Stomach (tissue), 19 donors: ENCODE measurements at places on chromosomes 4 and X. TPM values are rescaled to one million over a fixed set of nuclear protein-coding genes. Genes with fewer than 3 reads are reported as not detected.

The TCP11X2 gene
- total RNA-seq, result not detected

The ARHGAP24 gene
- total RNA-seq, result 55.4 TPM

- DNase-seq, result no peak
Observed at GRCh38 chr4:60575336-60575735, 624.8 kb upstream of the ADGRL3 start.

DNA sequence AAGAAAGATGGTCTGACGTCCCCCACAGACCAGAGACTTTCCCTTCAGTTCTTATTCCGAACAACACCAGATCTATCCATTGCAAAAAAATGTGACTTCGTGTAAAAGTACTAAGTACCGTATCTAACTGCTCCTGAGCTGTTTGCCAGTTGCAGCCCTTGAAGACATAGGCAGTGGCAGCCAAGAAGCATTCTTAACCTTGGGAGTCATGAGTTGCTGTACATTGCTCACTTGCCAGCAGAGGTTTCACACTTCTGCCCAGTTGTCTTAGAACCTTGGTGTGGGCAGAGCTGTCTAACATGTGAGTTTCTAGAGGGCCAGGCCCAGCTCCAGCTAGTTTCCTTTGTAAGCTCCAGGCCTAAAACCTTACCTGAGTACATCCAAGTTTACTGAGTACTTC, 10.5 kb upstream of the CHRDL1 start:
- DNase-seq, result no peak

GRCh38 chrX:112760697-112761096, 79.9 kb downstream of the AMOT start:
- no peak for DNase-seq

DNA sequence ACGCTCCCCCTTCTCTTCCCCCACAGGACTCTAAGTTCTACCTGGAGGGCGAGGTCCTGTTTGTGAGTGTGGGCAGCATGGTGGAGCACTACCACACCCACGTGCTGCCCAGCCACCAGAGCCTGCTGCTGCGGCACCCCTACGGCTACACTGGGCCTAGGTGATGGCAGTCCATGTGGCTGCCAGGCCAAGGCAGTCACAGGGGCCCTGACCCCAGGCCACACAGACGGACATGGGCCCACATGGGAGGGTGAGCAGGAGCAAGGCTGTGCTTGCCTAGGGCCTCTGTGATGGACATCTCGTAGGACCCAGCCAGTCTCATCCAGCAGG, 10.0 kb upstream of the ADD1 start:
- DNase-seq, result no peak

GRCh38 chr4:166662266-166662843, 571.9 kb downstream of the SPOCK3 start:
- no peak for DNase-seq

DNA sequence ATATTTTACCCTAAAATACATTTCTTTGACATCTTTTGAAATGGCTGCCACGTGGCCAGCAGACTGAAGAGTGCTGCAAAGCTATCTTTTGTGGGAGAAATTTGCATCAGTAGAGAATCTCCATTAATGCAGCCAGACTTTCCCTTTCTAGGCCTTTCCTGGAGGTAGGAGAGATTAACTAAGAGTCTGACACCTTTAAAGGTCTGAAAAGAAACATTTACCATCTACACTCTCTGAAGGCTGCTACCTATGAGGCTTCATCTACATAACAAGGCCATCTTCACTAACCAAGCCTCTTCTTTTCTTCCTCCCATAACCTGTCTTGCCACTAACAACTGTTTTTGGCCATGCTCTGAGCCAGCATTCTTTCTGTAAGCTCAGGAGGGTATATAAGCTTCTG, 17.8 kb upstream of the SPRY1 start:
- DNase-seq, result no peak

DNA sequence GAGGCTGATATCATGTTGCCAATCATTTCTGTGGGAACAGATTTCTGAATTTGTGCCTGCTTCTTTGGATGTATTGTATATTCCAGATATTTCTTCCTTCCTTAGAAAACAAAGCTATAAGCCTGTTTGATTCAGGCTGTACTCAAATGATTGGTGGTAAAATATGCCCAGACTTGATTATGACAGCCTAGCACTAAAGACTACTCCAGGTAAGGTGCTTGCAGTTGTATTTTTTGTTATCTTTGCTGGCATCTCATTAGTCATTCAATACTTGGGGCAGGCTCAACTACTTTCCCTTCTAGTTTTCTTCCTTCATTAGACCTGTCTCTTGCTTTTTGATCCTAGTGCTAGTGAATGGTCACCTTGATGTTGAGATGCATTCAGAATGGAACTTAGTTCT, 90.6 kb downstream of the ZNF518B start:
- DNase-seq, result no peak

GRCh38 chr4:24650849-24651640, 66.7 kb upstream of the DHX15 start:
- no peak for DNase-seq

GRCh38 chrX:77436682-77437081, 10.5 kb upstream of the FGF16 start:
- no peak for DNase-seq
